Activated effector memory CD4-positive, alpha-beta T cell treated with anti-CD3 and anti-CD28 coated beads, Interleukin-2, amount 50 U/mL, for 16 hours (primary cell): ENCODE measurements at places on chromosomes 4 and X.

- DNase-seq: no peak
Measured at GRCh38 chr4:112343330-112344080, 46.3 kb downstream of the ALPK1 start.

DNA sequence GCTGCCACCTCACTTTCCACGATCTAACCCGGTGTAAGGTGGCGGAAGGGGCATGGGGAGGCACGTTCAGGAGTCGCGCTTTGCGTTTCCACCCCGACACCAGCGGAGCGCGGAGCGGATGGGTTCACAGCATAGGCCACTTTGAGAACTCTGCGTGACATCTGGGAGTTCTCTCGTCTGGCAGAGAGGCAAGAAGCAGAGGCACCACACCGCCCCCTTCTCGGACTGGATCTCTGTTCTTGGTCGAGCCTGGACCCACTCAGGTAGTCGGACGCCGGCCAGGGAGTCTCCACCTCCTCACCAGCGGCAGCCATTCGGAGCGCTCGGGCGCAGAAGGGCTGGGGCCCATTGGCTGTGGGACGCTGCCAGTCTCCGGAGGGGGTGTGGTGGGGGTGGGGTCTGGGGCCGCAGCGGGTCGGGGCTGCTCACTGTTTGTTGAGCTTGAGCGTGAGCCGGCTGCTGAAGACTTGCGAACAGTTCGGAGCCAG is at the start of gene DACH2:
DACH2 (plus strand) TSS at position 428 of the 488 bp plus-strand sequence.
- peak; percentile 74 for DNase-seq

DNA sequence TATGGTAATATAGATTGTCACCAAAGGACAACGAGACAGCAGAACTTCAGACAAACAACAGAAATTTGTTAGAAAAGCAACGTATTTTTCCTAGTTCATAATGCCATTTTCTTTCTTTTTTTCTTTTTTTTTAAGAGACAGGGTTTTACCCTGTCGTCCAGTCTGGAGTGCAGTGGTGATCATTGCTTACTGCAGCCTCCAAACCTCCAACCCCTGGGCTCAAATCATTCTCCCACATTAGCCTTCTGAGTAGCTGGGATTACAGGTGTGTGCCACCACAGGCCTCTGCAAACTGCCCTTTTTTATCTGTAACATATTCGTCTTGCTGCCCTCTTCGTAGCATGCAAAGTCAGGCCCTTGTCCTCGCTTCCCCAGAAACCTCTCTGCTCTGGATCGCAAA is 116.5 kb upstream of the PDLIM3 start:
- no peak for DNase-seq

DNA sequence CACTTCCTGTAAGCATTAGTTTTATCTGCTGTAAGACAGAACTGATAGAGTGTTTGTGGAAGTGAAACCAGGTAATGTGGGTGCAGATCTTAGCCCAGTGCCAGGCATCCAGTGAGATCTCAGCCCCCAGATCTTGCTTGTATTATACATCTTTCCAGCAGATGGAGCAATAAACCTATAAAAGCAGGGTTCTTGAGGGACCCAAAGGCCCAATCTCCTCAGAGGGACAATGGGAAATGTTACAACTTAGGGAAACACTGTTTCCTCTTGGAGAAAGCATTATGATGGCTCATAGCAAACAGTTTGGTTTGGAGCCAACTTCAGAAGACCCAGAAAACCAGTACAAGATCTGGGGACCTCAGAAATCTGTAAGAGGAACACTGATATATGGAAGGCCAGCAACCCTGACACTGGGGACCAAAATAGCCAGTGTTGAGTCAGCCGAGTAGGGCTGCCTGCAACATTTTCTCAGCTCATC is 206.3 kb downstream of the SLC7A11 start:
- no peak for DNase-seq

DNA sequence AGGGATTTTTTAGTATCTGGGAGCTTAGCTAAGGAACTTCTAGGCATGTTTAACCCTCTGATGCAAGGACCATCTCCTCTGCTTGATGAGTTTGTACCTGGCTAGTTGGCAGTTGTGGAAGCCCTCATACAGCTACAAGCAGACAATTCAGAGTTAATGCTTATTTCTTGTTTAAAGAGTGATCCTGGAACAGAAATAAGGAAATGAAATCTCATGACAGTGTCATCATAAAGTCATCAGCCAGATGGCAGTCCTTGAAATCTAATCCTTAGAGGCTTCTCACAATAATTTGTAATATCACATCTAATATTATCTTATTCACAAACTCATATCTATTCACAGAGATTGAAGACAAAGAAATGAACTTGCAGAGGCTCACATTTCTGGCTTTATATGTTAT is 581.6 kb upstream of the FTHL17 start:
- DNase-seq: no peak

- no peak for DNase-seq
Measured at GRCh38 chr4:132642016-132642817, 506.9 kb upstream of the PCDH10 start.

GRCh38 chrX:11867610-11868345 is 109.7 kb downstream of the MSL3 start:
- no peak for DNase-seq

GRCh38 chr4:79223993-79224776 is 101.7 kb downstream of the NAA11 start:
- no peak for DNase-seq

GRCh38 chr4:137029026-137029425 is 503.3 kb downstream of the PCDH18 start:
- no peak for DNase-seq

- no peak for DNase-seq
Measured at GRCh38 chr4:21742326-21742725, 206.2 kb downstream of the KCNIP4 start.

- no peak for DNase-seq
Measured at GRCh38 chrX:13131396-13132137, 87.1 kb upstream of the FAM9C start.

GRCh38 chr4:93730251-93730650 is 98.3 kb upstream of the ATOH1 start:
- DNase-seq: no peak

GRCh38 chr4:17869327-17869726 is 58.5 kb downstream of the NCAPG start:
- no peak for DNase-seq

GRCh38 chr4:169397762-169398161 is 127.0 kb upstream of the SH3RF1 start:
- no peak for DNase-seq

- DNase-seq: peak; percentile 74
Measured at GRCh38 chr4:88818631-88819470, 121.2 kb upstream of the NAP1L5 start.

DNA sequence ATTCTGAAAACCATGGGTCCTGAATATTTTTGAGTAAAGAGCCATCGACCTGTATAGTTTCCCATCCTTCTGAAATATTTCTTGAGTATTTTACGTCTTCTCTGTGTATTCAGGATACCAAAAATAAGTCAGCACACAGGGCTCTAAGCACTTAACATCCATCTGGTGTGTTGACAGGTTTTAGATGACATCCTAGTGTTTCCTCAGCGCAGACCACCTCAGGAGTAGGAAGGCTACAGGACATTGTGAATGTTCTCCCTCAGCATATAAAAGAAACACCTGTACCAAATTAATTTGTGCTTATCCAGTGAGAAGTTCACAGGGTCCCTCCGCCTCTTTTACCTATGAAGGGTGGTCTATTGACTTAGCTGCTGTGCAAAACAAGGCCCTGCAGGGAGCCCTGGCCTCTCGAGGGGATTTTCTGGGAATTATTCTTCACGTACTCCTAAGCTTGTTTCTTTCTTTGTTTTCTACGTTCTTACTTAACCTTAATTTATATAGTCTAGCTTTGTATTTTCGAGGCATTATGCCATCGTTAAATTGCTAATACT is 241.8 kb downstream of the FBXO8 start:
- no peak for DNase-seq

- DNase-seq: no peak
Measured at GRCh38 chr4:2443956-2444740, 24.8 kb upstream of the RNF4 start.

GRCh38 chr4:105210916-105211315 is 64.2 kb downstream of the TET2 start:
- DNase-seq: no peak

GRCh38 chr4:153834901-153835300 is 46.0 kb upstream of the SFRP2 start:
- DNase-seq: no peak

GRCh38 chrX:108071578-108071977 is 19.8 kb downstream of the PSMD10 start:
- DNase-seq: no peak

DNA sequence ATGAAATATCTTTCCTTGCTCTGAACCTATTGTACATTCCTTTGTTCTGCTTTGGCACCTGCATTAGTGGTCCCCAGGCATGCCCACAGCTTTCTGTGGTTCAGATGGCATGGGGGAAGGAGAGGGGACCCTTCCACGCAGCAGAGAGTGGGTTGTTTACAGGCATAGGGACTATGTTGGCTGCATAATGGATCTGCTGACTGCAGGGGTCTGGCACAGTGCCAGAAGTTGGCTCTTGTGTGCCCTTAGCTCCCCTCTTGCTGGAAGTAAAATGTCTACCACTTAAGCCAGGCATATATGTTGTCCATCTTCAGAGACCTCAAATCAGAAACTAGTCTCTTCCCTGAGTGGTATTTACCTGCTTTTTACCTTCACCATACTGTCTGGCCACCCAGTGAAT is 651.9 kb upstream of the PCDH7 start:
- no peak for DNase-seq

- DNase-seq: no peak
Measured at GRCh38 chr4:13535118-13535517, 9.2 kb downstream of the NKX3-2 start.
